ENCODE measurements at places on chromosomes 5 and 9.

DNA sequence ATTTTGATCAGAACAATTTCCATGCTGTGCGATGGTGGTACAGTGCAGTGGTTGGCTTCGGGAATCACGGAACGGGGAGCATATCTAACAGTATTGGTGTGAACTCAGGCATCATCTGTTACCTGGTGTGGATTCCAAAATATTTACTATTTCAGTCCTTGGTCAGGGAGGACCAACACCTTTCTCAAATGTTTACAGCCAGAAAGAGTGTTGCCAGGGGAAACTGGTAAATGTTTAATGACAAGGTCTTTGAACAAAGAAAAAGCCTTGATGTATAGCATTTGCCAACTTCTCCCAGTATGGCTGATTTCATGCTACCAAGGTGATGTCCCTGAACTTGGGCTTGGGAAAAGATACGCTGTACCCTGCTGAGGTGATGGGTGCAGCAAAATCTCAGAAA, 145.6 kb upstream of the POC5 start:
- no peak for DNase-seq

DNA sequence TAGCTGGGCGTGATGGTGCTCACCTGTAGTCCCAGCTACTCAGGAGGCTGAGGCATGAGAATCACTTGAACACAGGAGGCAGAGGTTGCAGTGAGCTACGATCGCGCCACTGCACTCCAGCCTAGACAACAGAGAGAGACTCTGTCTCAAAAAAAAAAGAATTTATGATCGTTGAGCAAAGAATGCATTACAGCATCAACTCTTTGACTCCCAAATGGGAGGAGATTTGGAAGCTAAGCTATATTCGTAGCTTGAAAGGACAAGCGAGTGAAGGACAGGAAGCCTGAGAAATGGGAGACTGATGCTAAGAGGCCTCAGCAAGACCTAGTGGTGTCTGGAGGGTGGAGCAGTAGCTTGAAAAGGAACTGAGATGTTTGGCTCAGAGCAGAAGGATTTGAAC, 10.3 kb upstream of the CCIN start:
- DNase-seq = no peak

DNA sequence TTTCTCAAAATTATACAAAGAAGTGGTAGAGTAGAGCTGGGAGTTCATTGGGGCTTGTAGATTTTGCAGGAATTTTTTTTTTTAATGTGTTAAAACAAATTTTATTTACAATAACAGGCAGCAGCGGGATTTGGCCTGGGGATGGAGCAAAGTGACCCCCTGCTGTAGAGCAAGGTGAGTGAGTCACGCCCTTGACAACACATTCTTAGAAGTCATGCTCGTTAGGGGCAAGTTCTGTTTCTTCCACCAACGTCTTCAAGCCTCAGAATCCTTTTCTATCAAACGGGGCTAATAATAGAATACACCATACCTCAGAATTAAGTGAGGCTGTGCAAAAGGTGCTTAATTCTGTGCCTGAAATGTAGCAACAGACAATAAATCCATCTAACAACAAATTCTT, 1.1 kb upstream of the ANKDD1B start:
- DNase-seq = no peak

DNA sequence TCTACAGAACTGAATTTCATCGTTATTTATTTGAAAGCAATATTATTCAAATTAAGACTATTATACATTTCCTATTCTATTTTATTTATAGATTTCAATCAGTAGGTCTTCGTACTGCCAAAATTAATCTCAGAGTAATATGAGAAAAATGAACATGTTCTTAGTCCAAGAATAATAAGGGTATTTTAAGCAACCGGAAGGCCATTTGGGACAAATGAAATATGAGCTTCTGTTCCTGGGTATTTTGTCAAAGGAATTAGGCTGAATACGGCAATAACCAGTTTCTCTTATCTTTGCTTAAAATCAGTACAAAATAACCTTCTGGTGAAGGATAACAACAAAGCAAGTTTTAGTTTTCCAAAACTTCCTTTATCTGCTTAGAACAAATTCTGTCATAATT, 410.3 kb upstream of the PRR16 start:
- no peak for DNase-seq

DNA sequence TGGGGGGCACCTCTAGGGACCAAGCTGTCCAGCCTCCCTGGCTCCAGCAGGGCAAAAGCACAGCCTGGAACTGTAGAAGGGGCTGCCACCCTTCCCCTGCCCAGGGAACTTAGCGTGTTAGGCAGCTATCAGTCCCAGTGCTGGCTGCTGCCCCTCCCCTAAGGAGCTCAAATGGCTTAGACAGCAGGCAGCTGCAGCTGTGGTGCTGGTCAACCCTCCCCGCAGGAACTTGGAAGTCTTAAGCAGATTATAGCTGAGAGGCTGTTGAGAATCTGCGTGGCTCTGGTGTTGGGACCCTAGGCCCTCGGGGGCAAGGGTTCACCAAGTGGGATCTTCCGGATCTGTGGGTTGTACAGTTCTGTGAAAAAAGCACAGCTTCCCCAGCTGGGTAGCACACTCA, 536.5 kb upstream of the CDH10 start:
- DNase-seq = peak; percentile 95

DNA sequence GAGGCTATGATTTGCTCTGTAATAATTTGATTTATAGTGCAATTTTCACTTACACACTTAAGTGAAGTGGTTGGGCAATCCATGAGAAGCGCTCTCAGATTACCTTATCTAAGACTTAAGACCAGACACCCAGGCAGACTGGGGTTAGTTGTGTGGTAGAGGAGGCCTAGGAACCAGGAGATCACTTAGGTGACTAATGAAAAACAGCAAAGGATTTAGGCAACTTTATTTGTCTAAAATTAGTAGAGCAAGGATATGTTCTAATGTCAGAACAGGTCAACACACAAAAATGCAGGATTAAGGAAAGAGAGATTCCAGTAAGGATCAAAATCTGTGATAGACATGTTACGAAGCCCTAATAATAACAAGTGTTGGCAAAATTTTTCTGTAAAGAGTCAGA, 913.8 kb downstream of the TLE1 start:
- no peak for DNase-seq
